GM13976 (cell line): ENCODE measurements at places on chromosomes 6 and 20.

- no peak for DNase-seq
Measured at GRCh38 chr6:38016824-38017223, 197.3 kb downstream of the ZFAND3 start.

- DNase-seq, result no peak
Measured at GRCh38 chr6:112957536-112957916, 610.4 kb downstream of the RFPL4B start.

GRCh38 chr20:62407221-62407992 lies at the start of gene CABLES2:
Gene CABLES2 (minus strand): TSS chr20:62407285. CDS start chr20:62407276, 9 bp downstream.
- DNase-seq, result peak; percentile 98

DNA sequence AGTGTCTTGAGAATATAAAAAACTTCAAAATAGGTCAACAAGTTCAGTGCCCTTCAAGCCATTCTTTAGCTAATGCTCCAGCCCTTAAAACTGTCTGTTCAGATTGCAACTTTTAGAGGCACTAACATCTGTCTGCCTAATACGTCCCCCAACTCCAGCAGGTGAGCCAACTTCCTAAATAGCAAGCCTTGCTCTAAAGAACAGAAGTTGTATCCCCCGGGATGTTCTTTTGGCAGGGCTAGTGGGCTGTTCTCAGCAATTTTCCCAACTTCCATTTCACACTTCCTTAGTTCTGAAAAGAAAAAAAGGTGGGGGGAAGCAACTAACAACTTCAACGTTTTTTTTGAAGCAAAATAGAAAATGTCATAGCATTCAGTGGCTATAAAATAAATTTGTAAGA lies 290.0 kb upstream of the PTCHD4 start:
- DNase-seq, result no peak

- no peak for DNase-seq
Measured at GRCh38 chr20:51365670-51366069, 176.8 kb downstream of the NFATC2 start.

DNA sequence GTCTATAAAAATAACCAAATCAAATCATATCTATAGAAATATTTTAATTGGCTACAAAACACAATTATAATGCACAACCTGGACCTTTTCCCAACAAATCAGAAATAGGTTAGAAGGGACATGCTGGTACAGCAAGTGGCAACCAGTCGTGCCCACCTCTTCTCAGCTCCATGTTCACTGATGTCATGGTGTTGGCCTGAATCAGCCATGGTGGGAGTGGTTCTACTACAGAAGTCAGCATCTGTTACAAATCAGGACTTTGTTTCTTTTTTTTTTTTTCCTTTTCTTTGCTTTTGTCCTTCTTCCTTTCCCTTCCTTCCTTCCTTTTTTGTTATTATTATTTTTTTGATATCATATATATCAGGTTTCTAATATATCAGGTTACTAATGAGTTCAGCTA lies 91.2 kb downstream of the RALGAPA2 start:
- DNase-seq, result no peak

DNA sequence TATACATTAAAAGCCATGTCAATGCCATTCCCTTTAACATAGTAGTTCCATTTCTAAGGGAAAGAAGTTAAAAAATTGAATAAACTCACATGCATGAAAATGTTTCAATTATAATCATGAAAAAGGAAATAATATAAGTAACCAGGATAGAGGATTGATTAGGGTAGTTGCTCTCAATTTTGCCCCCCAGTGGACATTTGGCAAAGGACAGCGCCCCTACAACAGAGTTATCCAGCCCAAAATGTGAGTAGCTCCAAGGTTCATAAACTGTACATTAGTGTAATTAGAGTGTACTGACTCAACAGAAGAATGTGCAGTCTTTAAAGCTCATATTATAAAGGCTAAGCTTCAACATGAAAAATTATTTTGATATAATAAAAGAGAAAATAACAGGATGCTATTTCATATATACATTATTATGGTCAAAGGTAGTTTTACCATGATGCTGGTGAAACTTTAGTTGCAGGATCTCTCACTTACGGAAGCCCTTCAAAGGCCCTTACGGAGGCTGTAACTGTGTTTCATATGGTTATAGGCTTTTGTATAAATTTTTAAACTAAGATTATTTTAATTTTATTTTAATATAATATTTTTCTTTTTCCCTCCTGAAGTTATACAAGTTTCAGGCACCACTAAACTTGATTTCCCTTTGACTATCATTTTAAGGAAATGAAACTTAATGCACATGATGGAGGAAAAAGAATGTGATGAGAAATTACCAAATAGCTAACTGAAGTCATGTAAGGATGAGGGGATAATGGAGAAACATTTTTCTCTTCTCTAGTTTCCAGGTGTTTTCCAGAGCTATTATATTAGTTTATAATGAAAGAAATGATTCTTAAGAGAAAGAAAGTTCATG lies 403.6 kb downstream of the PLCB1 start:
- DNase-seq, result peak; percentile 13

GRCh38 chr6:137117581-137117980 lies 55.9 kb downstream of the IL22RA2 start:
- no peak for DNase-seq

DNA sequence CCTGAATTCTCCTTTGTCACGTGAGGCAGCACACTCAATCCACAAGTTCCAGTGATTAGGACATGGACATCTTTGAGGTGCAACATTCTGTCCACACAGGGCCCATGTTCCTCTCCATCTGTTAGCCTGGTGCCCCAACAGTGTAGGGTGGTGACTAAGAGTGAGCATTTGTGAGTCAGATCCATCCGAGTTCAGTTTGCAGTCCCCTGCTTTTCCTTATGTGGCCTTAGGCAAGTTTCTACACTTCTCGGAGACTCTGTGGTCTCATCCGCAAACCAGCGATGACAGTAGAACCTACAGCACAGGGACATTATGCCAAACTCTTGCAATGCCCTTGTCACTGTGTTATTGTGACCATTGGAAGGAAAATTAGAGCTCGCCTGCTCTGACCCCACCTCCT lies 178.7 kb upstream of the CDH4 start:
- DNase-seq, result no peak

- no peak for DNase-seq
Measured at GRCh38 chr6:17656092-17656491, 50.6 kb downstream of the NUP153 start.

GRCh38 chr6:139373928-139374356 lies 506 bp downstream of the CITED2 start:
- no peak for DNase-seq

- no peak for DNase-seq
Measured at GRCh38 chr6:139940741-139941729, 566.6 kb upstream of the CITED2 start.

GRCh38 chr20:19995220-19995863 lies 21.8 kb upstream of the NAA20 start:
- peak; percentile 60 for DNase-seq

- no peak for DNase-seq
Measured at GRCh38 chr6:16216501-16217155, 21.8 kb upstream of the GMPR start.

- DNase-seq, result no peak
Measured at GRCh38 chr6:167401525-167402194, 76.8 kb downstream of the TTLL2 start.

DNA sequence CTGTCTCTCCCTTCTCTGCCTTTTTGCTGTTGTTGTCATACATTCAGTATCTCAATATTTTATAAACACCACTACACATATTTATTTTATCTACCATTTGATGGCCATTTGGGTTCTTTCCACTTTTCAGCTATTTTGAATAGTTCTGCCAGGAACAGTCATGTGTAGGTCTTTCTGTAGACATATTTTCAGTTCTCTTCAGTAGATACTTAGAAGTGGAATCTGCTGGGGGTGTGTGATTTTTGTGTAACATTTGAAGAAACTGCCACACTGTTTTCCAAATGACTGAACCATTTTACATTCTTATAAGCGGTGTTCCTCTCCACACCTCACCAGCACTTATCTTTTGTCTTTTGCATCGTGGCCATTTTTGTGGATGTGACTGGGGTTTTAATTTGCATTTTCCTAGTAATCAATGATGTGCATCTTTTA lies 197.7 kb downstream of the ARID1B start:
- no peak for DNase-seq

DNA sequence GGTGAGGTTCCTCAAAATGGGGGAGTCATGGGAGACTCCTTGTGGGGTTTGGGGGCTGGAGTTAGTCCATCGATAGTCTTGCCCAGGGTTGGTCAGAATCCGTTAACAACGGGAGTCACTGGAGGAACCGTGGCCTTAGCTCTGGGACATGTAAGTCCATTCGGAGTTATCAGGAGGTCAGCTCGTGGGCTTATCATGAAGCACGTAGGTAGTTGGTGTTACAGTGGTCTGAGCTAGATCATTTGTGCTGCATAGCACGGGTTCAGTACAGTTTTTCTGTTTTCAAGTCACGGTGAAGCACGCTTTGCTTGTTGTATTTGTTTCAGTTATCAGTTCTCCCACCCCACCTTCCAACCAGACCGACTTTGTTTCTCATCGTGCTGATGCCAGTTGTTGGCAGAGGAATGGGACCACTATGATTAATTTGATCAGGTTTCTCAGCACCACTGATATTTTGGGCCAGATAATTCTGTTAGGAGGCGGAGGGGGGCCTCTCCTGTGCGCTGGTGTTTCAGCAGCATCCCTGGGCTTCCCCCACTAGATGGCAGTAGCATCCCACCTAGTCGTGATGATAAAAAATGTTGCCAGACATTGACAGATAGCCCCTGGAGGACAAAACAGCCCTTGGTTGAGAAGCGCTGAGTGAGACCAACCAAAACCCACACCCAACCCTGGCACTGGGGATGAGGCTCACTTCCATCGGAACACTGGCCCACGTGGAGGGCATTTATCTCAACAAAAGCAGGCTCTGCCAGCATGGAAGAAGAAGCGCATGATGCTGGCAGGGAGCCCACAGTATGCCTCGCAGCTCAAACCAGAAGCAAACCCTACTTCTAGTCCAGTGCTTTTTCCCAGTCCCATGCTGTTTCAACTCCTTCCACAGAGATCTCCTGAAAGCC lies 2.2 kb upstream of the APMAP start:
- peak; percentile 80 for DNase-seq

DNA sequence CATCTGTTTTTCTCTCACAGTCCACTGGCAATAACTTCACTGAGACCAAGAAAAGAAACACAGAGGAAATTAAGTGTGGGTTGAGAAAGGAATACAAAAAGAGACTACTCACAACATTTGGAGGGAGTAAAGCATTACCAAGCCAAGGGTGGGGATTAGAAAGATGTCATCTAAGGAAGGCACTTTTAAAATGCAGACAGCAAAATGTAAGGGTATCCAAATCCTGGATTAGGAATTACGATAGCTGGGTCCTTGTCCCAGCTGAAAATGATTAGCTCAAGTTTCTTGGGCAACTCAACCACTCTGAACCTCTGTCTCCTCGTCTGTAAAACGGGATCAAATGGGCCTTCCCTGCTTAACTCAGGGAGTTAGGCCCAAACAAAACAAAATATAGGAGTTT lies 2.2 kb downstream of the LEMD2 start:
- no peak for DNase-seq

- DNase-seq, result no peak
Measured at GRCh38 chr20:57103146-57103800, 163.2 kb downstream of the BMP7 start.

- DNase-seq, result peak; percentile 37
Measured at GRCh38 chr6:99334526-99335127, 14.8 kb downstream of the FAXC start.

- no peak for DNase-seq
Measured at GRCh38 chr6:5249451-5250122, 11.2 kb downstream of the LYRM4 start.

DNA sequence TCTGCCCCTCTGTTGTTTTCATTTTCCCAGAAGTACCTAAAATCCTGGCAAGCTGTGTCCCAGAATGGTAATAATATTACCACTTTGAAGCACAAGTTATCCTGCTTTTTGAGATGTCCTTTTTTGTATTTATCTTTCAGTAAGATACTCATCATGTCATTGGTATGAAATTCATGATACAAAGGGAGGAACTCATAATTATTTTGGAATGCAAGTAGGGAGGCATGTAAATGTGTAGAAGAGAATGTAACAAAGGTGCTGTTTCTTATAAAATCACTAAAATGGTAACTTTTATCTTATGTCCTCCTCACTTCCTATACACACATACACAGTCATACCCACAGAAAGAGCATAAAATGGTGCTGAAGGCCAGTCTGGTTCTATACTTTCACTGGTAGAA lies 109.9 kb downstream of the CD2AP start:
- DNase-seq, result no peak

- no peak for DNase-seq
Measured at GRCh38 chr6:108896111-108896661, 48.0 kb downstream of the ARMC2 start.
